Esophagus squamous epithelium (tissue), 5 donors: ENCODE measurements at places on chromosomes 11 and 22.

- H3K27me3 ChIP-seq = no peaks in the 10 kb centered on the region
- peaks cover 21% of the 10 kb centered on the region for H3K4me1 ChIP-seq
- no peak overlapping the region for H3K27ac ChIP-seq
- H3K4me3 ChIP-seq = no peak overlapping the region
- no peaks in the 10 kb centered on the region for H3K36me3 ChIP-seq
These were observed 69.2 kb downstream of the GALNT18 start for GRCh38 chr11:11552529-11553087.

- no peaks in the 10 kb centered on the region for H3K4me1 ChIP-seq
- DNase-seq = no peak
- H3K27me3 ChIP-seq = no peaks in the 10 kb centered on the region
- H3K27ac ChIP-seq = no peak overlapping the region
- H3K36me3 ChIP-seq = no peaks in the 10 kb centered on the region
These were observed 67.3 kb upstream of the KCNQ1OT1 start for GRCh38 chr11:2767071-2767470.

DNA sequence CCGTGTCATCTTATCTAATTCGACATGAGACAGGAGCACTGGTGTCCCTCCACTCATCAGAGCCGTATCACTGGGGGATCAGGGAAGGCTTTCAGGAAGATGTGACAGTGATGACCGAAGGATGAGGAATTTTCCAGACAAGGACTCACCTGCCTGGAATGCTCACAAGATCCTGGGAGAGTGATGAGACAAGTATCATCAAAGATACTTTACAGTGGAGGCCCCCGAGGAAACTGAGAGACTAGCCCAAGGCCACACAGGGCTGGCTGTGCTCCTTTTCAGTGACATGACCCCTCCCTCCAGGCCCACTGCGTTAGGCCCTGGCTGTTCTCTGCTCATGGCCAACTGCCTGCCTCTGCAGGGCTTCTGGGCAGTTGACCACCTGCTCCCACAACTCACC lies 13.0 kb downstream of the CLPB start:
- H3K27me3 ChIP-seq = no peaks in the 10 kb centered on the region
- no peak for DNase-seq
- no peak overlapping the region for H3K4me3 ChIP-seq

- DNase-seq = no peak
- H3K4me1 ChIP-seq = peaks cover 33% of the 10 kb centered on the region
- no peaks in the 10 kb centered on the region for H3K36me3 ChIP-seq
- H3K27ac ChIP-seq = peak overlapping the region; percentile 81
- peaks cover 37% of the 10 kb centered on the region for H3K27me3 ChIP-seq
- no peak overlapping the region for H3K4me3 ChIP-seq
These were observed 2.8 kb upstream of the PHLDA2 start for GRCh38 chr11:2931771-2932738.

- peaks cover 33% of the 10 kb centered on the region for H3K4me1 ChIP-seq
- H3K36me3 ChIP-seq = no peaks in the 10 kb centered on the region
- H3K4me3 ChIP-seq = no peak overlapping the region
- DNase-seq = no peak
These were observed 15.7 kb downstream of the BARX2 start for GRCh38 chr11:129391360-129391759.

- no peaks in the 10 kb centered on the region for H3K36me3 ChIP-seq
- peaks cover 10% of the 10 kb centered on the region for H3K4me1 ChIP-seq
- no peak overlapping the region for H3K27ac ChIP-seq
- H3K27me3 ChIP-seq = peaks cover 15% of the 10 kb centered on the region
- no peak overlapping the region for H3K4me3 ChIP-seq
These were observed 128.0 kb downstream of the DSCAML1 start for GRCh38 chr11:117669062-117669461.
